ENCODE measurements at places on chromosomes 4 and X. TPM values are rescaled to one million over a fixed set of nuclear protein-coding genes. Genes with fewer than 3 reads are reported as not detected.
A peak's percentile ranks its signal among the peaks of the same experiment; 100 is the strongest.

GRCh38 chr4:127174616-127175015 is 458.1 kb upstream of the INTU start:
- no peak for DNase-seq

DNA sequence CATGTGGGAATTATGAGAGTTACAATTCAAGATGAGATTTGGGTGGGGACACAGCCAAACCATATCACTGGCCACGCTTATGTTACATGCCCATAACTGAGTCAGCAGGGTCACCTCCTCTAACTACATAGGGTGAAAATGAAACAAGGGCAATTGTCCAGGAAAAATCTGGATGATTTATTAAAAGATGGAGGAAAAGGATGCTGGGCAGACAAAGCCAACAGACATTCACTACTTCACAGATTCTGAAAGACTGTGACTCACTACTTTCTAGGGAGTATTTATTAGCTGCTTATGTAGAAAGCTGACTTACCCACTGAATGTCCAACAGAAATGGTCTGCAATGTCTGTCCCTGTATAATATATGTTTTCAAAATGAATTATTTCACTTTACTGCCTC is 72.4 kb downstream of the APBB2 start:
- DNase-seq: no peak

GRCh38 chr4:138775489-138775888 is 240.1 kb upstream of the NOCT start:
- DNase-seq: no peak

GRCh38 chr4:4460759-4461158 is 73.9 kb downstream of the NSG1 start:
- DNase-seq: no peak

DNA sequence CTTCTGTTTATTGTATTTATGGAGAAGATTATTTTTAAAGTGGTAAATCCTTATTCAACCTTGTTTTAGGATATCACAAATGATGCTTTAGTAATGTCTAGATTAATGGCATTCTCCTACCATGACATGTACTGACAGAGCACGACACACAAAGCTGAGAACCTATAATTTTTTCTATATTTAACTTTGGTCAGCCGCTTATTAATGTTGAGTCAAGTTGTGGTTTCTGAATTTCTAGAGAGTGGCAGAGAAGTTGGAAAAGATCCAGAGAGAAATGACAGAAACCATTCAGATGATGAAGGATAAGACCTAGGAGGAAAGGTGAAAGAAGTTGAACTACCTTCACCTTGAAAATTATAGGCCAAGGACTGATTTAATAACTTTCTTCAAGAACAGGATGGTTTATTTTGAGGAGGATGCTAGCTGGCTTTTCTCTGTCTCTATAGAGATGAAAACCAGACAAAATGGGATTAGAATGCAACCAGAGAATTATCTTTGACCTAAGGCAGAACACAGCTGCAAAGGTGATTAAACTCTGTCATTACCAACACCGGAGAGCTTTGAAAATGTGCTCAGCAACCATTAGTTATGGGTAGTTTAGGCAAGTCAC is 62.6 kb upstream of the TSPAN5 start:
- DNase-seq: no peak

DNA sequence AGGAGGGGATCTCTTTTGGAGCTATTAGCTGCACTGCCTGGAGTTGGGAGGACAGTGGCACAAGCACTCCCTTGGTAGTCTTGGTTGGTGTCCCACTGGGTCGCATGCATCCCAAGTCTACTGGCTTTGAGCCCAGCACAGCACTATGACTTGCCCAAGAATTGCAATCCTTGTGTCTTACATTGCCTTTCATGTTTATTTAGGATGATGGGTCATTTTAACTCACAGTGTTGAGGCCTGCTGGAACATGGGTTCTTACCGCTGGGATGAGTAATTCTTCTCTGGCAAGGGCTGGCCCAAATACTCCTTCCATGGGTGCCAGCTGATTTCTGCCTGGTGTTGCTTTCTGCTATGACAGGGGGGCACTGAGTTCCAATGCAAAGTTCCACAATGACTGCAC is 185.5 kb downstream of the TEX13C start:
- DNase-seq: no peak

Gene CCKAR
- total RNA-seq: not detected

DNA sequence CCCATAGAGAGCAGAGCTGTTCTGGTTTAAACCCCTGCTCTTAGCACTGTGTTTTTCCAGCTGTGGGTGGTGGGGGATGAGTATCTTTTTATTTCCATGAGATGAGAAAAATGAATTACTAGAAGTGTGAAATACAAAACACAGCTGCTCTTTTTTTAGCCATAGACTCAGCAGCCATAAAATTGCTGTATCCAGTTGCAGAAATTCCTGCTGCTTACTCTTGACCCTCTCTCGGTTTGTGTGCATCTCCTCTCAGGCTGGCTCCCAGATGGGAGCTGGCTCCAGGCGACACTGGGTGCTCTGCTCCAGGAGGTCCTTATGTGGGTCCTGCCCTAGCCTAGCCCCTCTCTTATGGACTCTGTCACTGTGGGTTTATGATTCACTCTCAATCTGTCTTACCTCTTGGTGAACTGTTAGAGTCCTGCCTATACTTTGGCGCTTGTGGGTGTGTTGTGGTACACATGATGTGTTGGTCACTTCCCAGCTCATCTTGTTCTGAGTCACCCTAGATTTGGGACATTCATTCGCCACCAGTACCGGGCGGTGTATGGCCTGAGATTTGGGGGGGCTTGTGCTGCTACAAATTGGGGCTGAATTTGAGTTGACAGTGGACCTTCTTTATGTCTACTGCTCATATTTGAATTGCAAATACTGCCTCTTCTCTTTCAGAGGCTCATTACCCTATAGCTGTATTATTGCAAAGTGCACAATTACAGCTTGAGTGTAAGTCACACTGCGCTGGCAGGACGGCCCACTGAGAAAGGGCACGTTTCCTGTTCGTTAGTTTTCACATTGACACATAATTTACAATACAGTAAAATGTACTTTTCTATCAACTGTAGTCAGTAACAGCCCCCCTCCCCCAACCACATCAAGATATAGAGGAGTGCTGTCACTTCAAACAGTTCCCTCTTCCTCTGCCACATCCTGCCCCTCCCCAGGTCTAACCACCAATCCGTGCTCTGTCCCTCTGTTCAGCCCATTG is 46.9 kb upstream of the MSANTD1 start:
- DNase-seq: peak; percentile 47

DNA sequence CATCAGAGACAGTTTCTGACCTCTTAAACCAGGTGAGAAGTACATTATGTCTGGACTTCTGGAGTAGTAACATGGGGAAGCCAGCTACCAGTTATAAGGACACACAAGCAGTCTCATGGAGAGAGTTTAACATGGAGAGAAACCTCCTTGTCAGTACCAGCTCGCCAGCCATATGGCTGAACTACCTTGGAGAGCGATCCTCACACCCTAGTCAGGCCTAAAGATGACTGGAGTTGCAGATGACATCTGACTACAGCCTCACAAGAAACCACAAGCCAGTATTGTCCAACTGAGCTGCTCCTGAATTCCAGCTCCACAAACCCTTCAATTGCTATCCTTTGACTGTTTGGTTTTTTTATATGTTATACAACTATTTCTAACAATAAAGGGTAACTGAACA is 49.8 kb downstream of the PDHA2 start:
- no peak for DNase-seq

Gene TMEM187
- 9.3 TPM for total RNA-seq

GRCh38 chr4:61162116-61162515 is 38.0 kb upstream of the ADGRL3 start:
- no peak for DNase-seq

DNA sequence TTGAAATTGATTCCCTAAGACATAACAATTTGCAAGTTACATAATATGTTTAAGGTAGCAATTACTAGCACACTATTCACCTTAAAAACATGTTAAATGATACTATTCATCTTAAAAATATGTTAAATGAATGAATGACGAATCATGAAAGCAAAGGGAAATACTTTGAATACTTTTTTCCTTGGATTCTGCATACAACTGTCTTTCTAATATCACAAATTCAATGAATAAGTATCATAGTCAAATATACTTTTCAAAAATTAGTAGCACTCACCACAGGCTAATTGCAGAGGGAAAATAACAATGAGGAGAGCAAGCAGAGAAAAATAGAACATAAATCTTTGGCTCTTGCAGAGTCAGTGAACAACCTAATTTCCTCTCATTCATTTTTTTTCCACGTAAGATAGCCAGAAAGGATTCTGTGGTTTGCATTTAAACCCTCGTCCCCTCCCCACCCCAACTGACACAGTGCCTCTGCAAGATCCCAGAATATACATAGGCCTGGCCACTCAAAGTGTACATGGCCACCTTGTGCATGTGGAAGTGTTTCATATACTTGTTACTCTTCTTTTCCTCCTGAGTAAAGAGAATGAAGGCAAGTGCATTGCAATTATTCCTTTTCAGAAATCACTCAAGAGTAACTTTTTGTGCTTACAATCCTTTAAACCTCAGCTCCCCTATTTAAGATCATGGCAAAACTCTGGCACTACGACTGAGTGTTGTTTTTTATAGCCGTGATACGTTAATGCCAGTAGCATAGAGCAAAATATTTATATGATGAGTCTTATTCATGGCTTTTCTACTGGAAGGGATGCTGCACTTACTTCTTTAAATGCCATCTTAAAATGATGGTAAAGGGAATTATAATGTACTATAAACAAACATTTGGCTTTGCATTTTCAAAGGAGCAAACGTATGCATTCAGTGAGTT is 236.4 kb downstream of the PDGFC start:
- DNase-seq: no peak

- DNase-seq: no peak
Measured at GRCh38 chr4:21768349-21769310, 179.9 kb downstream of the KCNIP4 start.

DNA sequence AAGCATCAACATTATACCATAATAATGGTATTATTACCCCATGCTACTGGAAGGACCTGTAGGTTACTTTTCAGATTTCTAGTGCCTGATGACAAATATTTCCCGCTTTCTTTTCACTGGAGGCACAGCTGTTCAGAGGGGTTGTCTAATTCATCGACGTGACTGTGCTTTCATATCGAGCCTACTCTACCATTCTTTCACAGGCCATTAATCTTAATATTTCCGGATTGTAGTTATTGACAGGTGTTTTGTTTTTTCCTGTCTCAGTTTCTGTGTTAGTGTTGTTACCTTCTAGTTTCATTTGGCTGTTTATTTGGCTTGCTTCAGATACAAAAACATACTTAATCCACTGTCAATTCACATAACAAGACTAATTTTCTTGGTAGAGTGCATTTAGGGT is 330.9 kb downstream of the SPOCK3 start:
- no peak for DNase-seq

- DNase-seq: no peak
Measured at GRCh38 chrX:16469870-16470269, 180.1 kb upstream of the S100G start.
